ENCODE measurements at places on chromosomes 6 and 20.
A peak's percentile ranks its signal among the peaks of the same experiment; 100 is the strongest.

- DNase-seq, result no peak
Observed at GRCh38 chr20:16069389-16070010, 503.7 kb downstream of the KIF16B start.

- no peak for DNase-seq
Observed at GRCh38 chr6:8624665-8625064, 189.3 kb upstream of the SLC35B3 start.

DNA sequence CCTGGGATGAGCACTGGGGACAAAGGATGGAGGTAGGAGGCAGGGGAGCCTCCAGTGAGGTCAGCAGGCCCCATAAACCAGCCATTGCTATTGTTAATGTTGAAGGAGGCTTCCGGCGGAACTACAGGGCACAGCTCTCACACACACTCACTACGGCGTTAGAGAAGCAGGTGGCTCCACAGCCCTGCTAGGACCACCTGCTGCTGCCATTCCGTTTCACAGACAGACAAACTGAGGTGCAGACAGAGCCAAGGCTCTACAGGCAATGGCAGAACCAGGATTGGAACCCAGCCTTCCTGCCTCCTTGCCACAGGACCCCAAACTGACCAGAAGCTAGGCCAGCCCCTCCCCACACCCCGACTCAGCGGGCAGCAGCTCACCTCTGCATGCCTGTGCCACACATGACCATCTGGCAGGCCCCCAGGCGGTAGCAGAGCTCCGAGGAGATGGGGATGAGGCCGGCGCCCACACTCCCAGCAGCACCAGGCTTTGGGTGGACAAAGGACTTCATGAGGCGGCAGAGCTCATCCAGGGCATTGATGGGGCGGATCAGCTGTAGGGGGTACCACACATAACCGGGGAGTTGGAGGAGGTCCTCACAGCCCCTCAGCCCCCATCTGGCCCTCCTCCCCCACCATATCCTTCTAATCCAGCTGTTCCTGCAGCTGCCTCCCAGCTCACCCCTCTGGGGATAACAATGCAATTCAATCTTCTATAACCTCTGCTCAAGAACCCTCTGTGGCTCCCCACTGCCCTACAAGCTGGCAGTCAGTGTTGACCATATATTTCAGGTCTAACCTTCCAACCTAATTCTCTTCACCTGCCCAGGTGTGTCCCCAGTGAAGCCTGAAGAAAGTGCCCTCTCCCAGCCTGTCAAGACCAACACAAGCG lies 198.5 kb downstream of the PREX1 start:
- no peak for DNase-seq

DNA sequence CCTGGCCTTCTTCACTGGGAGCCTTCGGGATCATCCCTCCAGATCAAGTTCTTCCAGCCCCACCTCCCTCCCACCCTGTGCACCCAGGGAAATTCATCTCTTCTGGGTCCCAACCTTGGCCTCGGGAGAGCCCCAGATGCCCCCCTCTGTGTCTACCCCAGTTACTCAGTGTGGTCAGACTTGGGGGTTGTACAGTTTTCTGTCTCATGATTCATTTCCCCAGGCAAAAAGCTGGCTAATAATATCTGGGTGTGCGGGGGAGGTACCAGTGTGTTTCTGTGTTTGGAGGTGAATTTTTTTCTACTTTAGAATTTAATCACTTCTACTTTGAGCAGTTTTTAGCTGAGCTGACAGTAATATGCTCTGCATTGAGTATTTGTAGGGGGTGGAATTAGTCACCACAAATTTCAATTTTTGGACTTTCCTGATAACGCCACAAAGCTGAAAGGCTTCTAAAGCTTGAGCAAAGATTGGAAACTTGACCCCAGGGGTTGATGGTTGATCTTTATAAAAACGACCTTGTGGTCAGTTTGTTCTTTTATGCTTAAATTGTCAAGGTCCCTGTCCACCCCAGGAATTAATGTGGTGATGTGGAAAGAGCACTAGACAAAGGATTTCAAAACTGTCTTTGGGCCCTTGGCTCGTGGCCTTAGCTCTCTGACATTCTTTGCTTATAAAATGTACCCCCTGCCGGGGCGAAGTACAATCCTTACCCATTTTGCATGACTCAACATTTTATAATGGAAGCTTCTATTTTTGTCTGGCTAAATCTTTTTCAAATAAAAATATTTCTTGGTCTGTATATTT lies 284.7 kb upstream of the TAB2 start:
- DNase-seq, result no peak

DNA sequence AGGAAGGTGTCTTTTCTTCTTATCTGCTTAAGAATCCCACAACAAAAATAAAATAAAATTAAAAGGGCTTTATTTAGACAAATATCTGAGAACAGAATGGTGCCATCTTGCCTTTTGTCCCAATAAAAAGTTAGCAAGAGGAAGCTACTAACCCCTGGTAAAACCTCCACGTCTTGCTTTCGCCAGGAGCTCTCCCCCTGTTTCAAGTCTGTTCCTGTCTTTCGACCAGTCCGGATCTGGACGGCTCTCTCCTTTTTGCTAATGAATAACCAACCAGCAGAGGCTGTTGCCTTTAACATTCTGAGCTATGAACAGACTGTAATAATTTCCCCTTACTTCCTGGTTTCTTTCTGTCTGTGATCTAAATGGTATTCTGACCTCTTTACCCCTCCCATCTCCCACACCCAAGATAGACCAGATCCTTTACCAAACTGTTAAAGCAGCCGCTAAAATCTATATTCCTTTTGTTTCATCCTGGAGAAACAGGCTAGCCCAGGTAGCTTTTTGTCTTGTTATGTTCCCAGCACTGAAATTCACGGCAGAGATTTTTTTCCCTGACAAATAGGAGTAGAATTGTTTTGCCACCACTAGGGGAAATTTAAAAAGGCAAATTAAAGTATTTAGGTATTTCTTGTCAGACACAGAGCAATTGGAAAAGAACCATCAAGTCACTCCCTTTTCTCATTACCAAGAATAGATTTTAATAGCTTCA lies at the start of gene FRK:
Gene FRK (minus strand): TSS at position 320 of the 712 bp plus-strand sequence. CDS start 580 bp downstream, outside the sequence.
- DNase-seq, result no peak

DNA sequence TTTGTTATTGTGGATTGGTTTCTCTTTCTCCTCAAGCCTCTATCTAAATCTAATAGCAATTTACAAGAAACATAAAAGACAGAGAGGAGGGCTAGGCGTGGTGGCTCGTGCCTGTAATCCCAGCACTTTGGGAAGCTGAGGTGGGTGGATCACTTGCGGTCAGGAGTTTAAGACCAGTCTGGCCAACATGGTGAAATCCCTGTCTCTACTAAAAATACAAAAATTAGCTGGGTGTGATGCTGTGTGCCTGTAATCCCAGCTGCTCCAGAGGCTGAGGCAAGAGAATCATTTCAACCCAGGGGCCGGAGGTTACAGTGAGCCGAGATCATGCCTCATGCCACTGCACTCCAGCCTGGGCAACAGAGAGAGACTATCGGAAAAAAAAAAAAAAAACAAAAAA lies 46.6 kb downstream of the SLC2A12 start:
- DNase-seq, result no peak

GRCh38 chr6:169933251-169933821 lies 181.9 kb downstream of the ERMARD start:
- DNase-seq, result no peak

GRCh38 chr6:24936641-24937317 lies 1.0 kb upstream of the RIPOR2 start:
- DNase-seq, result peak; percentile 40

DNA sequence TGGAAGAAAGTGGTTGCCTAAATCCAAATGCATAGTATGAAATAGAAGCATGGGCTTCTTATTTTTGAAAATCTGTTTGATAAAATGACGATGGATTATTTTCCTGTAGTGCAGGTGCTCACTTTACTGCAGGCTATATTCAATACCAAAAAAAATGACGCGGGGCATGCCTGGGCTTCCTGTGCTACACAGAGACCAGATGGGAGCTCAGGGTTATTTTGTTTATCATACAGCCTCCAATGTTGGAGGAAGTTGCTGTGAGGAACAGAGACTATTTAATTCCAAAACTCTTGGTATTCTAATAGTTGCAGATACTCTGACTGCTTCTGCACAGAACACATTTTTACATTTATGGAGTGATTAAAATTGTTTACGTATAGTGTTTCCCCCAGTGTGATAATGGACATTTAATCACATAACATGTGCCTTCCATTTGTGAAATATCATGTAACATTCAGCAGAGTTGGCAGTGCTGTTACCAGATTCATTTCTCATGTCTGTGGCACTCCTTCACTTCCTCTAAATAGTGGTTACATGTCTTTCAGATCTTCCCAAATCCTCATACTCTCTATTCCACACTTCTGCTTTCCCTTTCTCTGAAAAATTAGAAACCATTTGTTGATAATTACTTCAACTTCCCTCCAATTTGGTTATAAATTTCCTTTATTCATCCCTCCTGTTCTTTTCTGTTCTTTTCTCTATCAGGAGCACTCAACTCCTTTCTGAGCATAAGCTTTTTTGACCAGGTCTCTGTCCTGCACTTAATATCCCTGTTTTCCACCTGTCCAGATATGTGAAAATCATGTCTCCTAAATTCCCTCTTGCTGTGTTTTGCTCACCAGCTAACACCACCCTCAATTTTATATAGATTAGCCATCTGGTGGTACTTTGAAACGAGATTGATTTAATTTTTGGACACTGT lies 121.6 kb downstream of the ADGRB3 start:
- DNase-seq, result no peak

DNA sequence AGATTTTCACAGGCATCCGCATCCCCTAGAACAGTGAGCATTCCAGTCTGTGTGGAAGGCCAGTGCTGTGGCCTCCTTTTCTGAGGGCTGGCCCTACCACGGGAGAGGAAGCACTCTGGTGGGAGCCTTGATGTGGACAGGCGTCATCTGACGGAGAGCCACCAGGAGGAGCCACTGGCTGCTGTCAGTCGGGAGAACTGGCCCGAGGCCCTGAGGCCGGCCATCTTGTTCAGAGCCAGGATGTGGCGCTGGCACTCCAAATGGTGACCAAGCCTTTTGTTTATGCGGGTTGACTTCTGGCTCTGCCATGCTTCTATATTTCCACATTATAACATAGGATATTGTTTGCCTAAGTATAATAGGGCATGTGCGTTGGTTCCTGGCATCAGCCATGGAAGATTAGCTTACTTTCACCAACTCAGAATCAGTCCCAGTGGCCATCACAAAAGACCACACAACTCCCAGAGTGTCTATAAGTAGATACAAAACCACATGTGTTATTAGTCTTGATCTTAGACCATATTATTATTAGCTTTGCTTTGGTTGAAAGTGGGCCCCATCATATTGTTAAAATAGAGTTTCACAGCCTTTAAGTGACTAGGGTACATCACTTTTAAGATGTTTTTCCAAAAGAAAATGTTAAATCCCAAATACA lies 273.9 kb upstream of the TAB2 start:
- no peak for DNase-seq

Data from activated T-cell treated with anti-CD3 and anti-CD28 coated beads for 1 hour (primary cell).